ENCODE measurements at places on chromosomes 2 and 18.

DNA sequence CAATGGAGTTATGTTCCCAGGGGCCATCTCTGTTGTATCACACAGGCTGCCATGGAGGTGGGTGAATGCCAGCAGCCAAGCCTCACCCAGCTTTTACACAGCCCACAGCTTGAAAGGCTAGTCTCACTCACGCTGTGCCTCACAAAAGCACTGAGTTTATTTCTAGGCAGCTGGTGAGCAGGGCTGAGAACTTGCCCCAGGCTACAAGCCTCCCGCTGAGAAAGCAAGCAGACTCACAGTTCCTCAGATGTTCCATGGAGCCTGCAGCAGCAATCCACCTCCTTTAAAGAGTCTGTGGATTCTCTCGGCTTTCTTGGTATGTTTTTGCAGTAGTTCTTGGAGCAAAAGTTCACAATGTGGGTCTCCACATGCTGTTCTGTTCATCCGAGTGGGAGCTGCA is 40.9 kb upstream of the ALKAL2 start:
- H3K36me3 ChIP-seq, result no peaks in the 10 kb centered on the region
- no peak overlapping the region for H3K4me3 ChIP-seq
- no peaks in the 10 kb centered on the region for H3K4me1 ChIP-seq
- H3K27me3 ChIP-seq, result no peaks in the 10 kb centered on the region
- no peak for DNase-seq

DNA sequence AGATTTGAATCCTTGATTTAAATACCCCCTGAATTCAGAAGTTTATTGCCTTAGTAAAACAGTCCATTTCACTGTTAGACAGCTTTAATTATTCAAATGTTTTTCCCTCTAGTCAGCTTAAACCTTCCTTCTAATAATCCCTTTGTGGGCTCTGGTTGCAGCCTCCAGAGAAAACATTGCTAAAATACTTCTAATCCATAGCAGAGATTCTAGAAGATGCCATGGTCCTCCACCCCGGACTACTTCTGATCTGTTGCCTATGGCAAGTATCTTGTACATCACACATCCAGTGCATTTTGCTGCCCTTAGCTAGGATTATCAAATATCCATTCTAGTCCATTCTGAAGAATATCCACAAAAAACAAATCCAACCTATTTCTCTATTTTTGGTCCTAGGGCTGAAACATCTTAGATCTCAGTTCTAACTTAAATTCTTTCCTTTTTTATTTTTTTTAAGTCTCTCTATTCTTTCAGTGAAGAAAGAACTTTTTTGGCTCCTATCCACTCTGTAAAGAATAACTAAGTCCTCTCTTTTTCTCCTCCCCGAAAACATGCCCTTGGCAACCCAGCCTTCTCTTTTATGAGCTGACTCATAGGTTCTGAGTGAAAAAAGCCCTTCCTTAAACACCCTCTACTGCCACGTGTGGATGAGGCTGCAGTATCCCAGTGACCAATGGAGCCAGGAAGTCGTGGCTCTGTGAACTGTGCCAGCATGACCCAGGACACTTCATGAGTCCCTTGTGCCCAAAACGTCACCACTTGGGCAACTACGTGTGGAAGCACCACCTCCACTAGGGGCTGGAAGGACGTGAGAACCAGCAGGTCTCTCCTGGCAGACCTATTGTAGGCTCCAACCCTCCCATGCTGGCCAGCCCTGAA is 349.8 kb downstream of the TNS1 start:
- H3K4me3 ChIP-seq, result no peak overlapping the region
- no peaks in the 10 kb centered on the region for H3K36me3 ChIP-seq
- peak overlapping the region; percentile 70 for H3K27ac ChIP-seq
- H3K27me3 ChIP-seq, result no peaks in the 10 kb centered on the region
- H3K4me1 ChIP-seq, result peaks cover 19% of the 10 kb centered on the region

DNA sequence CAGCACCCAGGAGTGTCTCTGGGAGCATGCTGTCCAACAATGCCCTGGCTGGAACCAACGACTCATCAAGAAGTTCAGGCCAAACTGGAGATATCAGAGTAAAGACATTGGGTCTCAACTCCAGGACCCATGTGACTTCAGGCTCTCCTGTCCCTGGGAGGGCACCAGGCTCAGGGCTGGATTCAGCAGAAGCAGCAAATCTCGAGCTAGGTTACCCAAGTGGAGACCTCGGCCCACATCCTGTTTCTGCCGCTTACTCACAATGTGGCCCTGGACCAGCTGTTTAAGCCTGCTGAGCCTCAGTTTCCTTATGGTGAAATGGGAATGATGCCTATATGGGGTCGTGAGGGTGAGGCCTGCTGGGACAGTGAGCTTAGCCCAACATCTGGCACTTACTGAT is 9.3 kb upstream of the OTOF start:
- H3K4me1 ChIP-seq, result no peaks in the 10 kb centered on the region
- no peaks in the 10 kb centered on the region for H3K36me3 ChIP-seq
- no peak for DNase-seq
- H3K27me3 ChIP-seq, result no peaks in the 10 kb centered on the region
- no peak overlapping the region for H3K27ac ChIP-seq
- no peak overlapping the region for H3K4me3 ChIP-seq

DNA sequence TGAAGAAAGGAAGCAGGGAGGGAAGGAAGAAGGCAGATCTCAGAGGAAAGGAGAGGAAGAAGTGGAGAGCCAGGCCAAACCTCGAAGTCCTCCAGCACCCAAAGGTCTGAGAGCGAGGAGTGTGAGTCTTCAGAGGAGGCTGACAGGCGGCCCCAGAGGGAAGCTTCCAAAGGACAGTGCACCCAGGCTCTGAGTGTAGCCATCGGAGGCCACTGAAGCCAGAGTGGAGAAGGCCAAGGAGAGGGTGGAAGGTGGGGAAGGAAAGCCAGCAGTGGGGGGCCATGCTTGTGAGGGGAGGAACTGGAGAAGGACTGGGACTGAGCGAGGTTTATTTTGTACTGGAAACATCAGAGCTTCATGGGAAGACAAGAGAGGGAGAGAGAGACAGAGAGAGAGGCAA is 6.0 kb downstream of the ATP6V1B1 start:
- no peak overlapping the region for H3K27ac ChIP-seq
- no peak for DNase-seq
- H3K27me3 ChIP-seq, result peaks cover 7% of the 10 kb centered on the region
- H3K4me1 ChIP-seq, result no peaks in the 10 kb centered on the region
- H3K4me3 ChIP-seq, result no peak overlapping the region

DNA sequence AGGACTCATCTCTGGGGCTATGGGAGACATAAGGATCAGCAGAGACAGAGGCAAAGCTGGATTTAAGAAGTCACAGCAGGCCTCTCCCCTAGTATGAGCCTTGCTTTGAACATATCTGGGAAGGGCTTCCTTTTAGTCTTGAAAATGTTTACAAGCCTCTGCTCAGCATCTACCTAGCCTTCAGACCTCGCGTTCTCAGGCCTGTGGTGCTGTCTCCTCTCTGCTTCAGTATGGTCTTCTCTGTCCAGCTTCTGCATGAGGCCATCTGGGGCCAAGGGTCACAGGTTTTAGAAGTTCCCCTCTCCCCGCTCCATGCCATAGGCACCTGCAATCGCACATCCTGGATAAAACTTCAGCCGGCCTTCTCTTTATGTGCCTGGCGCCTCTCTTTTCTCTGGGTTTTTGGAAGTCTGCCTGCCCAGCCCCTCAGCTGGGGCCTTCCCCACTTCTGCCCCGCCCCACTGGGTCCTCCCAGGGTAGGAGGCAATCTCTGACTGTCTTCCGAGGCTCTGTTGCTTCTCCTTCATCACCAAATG is 7.1 kb downstream of the ACTG2 start:
- H3K36me3 ChIP-seq, result peaks cover 9% of the 10 kb centered on the region
- H3K27ac ChIP-seq, result peak overlapping the region; percentile 39
- no peak overlapping the region for H3K4me3 ChIP-seq
- DNase-seq, result no peak

- no peaks in the 10 kb centered on the region for H3K27me3 ChIP-seq
- no peak overlapping the region for H3K4me3 ChIP-seq
- H3K27ac ChIP-seq, result no peak overlapping the region
- H3K4me1 ChIP-seq, result no peaks in the 10 kb centered on the region
Measured at GRCh38 chr2:98849113-98849512, 86.9 kb downstream of the CRACDL start.

DNA sequence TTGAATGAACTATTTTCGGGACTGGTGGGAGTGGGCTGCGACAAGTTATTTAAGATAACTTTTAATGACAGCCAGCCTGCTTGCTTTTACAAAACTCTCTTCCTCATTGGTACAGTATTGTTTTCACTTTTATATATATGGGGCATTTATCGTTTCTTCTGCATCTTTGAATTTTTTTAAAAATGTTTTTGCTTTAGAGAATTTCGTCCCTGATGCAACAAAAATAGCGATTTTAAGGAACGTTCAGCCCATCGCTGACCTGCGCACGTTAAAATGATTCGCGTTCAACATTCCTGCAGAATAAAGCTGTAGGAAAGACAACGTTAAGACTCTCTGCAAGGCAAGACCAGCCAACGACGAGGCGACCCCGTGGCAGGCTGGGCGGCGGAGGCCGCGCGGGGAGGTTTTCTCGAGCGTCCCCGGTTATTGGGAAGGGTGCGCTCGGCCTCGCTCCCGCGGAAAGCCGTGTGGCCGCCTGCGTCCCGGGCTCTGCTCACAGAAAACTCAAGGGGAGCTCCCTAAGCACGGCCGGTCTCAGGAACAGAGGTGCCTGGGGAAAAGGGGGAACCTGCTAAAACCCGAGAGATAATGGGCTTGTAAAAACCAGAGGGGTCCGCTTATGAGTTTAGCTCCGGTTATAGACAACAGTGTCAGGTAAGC is 3.0 kb downstream of the PAX8 start:
- H3K27ac ChIP-seq, result no peak overlapping the region
- H3K27me3 ChIP-seq, result peaks cover 21% of the 10 kb centered on the region
- no peaks in the 10 kb centered on the region for H3K36me3 ChIP-seq
- no peak for DNase-seq

DNA sequence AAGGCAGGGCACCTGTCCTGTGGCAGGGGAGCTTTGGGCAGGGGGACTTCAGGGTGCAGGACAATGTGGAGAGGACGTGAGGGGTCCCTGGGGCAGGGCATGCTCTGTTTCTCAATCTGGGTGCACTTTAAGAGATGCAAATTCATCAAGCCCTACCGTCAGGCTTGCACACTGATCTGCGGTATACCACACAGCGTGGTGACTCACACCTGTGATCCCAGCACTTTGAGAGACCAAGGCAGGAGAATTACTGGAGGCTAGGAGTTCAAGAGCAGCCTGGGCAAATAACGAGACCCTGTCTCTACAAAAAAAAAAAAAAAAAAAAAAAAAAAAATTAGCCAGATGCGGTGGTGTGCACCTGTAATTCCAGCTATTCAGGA is 10.2 kb upstream of the GPC1 start:
- no peak overlapping the region for H3K4me3 ChIP-seq
- DNase-seq, result no peak
- no peak overlapping the region for H3K27ac ChIP-seq
- H3K27me3 ChIP-seq, result no peaks in the 10 kb centered on the region
- H3K4me1 ChIP-seq, result no peaks in the 10 kb centered on the region
- H3K36me3 ChIP-seq, result no peaks in the 10 kb centered on the region

GRCh38 chr2:79219383-79219988 is 59.9 kb upstream of the REG3A start:
- H3K36me3 ChIP-seq, result no peaks in the 10 kb centered on the region
- H3K4me1 ChIP-seq, result no peaks in the 10 kb centered on the region
- no peak overlapping the region for H3K27ac ChIP-seq
